ENCODE measurements at places on chromosomes 4 and X. TPM values are rescaled to one million over a fixed set of nuclear protein-coding genes. Genes with fewer than 3 reads are reported as not detected.

The CTAG2 gene
- total RNA-seq: not detected

GRCh38 chrX:54447461-54447860, 7.3 kb downstream of the TSR2 start:
- peaks cover 1% of the 10 kb centered on the region for H3K4me1 ChIP-seq
- H3K36me3 ChIP-seq: peaks cover 55% of the 10 kb centered on the region
- H3K27ac ChIP-seq: no peak overlapping the region
- no peak for ATAC-seq

The TXK gene
- total RNA-seq: not detected

- H3K4me3 ChIP-seq: no peak overlapping the region
- H3K4me1 ChIP-seq: no peaks in the 10 kb centered on the region
- no peaks in the 10 kb centered on the region for H3K36me3 ChIP-seq
- ATAC-seq: no peak
These were observed 331.5 kb upstream of the EMCN start for GRCh38 chr4:100849319-100849718.

The OTC gene
- total RNA-seq: 0.67 TPM

The FHIP1A gene
- 4.3 TPM for total RNA-seq

DNA sequence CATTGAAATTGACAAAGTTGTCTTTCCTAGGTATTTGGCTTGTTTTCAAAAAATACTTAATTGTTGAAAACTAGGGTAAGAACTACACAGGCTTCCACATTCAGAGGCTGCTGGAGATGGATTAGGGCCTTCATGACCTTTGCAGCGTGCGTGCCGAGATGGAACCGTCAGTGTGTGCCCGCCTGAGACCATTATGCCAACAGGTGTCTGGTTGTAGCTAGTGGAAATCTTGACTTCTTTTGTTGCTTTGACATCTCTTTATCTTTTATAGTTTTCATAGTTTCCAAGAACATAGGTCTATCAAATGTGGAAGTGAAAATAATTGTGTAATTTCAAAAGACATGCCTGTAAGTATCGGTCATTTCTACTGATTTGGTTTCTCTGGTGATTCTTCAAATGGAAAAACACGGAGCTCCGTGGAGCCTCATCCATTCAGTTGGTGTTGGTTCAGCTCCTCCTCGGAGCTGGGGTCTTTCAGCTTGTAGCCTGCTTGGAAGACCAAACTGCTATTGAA, 38.9 kb upstream of the CLCN4 start:
- H3K4me3 ChIP-seq: no peak overlapping the region
- H3K36me3 ChIP-seq: peaks cover 20% of the 10 kb centered on the region
- no peaks in the 10 kb centered on the region for H3K27me3 ChIP-seq
- ATAC-seq: no peak
- no peak overlapping the region for H3K27ac ChIP-seq

DNA sequence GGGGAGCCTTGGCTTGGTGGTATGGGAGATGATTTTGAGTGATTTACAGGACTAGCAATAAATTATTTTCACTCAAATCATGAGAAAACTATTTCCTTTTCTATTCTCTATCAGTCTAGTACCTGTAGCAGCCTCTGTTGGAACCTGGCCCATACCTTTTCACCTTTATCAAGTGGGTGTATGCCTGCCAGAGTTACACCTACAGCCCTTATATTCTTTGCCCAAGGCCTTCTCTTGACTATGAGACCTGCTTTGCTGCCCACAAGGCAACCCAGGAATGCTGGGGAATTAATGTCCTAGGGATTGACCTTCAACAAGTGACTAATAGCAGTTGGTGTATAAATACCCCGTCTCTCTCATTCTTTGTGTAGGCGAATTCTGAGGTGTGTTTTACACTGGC, 20.0 kb upstream of the LEF1 start:
- ATAC-seq: no peak
- H3K36me3 ChIP-seq: no peaks in the 10 kb centered on the region
- H3K27ac ChIP-seq: no peak overlapping the region
- no peaks in the 10 kb centered on the region for H3K4me1 ChIP-seq

The TGIF2LX gene
- not detected for total RNA-seq

The TCP11X2 gene
- not detected for total RNA-seq

DNA sequence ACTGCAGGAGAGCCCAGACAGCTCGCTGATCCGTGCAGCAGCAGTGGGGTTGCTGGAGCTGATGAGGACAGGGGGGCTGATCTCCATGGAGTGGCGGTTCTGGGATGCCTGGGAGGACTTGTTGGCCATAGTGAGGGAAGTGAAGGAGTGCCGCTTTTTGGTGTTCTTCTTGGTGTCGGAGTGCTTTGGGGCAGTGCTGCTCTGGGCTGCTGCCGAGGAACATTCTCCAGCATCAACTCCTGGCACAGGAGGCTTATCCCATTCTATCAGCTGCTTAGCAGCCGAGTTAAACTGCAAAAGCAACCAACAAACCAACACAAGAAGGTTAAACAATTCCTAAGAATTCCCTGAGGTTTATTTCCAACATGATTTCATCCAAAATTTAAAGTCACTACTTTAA, 126.3 kb upstream of the CBR4 start:
- no peaks in the 10 kb centered on the region for H3K27me3 ChIP-seq
- H3K36me3 ChIP-seq: peaks cover 37% of the 10 kb centered on the region
- no peak for ATAC-seq
- peaks cover 7% of the 10 kb centered on the region for H3K4me1 ChIP-seq

The RBM46 gene
- total RNA-seq: not detected

The DUSP9 gene
- total RNA-seq: not detected

Measured in gastroesophageal sphincter (tissue), 4 donors.